NCI-H2081 (cell line): ENCODE measurements at places on chromosomes 13 and 19.

GRCh38 chr13:35593651-35594050 is 117.2 kb upstream of the MAB21L1 start:
- no peak for DNase-seq

DNA sequence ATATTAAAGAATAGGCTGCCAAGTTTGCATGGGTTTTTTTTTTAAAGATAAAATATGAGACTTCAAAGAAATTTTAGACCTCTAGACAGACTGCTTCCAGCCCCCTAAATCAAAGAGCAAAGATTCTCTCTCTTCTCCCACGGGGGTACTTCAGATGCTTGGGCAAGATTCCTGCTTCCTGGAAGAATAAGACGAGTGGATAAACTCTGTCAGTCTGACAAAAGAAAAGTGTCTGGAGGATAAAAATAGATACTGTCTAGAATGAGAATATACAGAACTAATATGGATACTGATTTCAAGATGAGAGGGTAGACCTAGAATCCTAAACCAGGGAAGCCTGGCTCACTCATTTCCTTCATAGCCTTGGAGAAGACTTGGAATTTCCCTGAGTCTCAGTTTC is 435.1 kb downstream of the FOXO1 start:
- DNase-seq, result no peak

DNA sequence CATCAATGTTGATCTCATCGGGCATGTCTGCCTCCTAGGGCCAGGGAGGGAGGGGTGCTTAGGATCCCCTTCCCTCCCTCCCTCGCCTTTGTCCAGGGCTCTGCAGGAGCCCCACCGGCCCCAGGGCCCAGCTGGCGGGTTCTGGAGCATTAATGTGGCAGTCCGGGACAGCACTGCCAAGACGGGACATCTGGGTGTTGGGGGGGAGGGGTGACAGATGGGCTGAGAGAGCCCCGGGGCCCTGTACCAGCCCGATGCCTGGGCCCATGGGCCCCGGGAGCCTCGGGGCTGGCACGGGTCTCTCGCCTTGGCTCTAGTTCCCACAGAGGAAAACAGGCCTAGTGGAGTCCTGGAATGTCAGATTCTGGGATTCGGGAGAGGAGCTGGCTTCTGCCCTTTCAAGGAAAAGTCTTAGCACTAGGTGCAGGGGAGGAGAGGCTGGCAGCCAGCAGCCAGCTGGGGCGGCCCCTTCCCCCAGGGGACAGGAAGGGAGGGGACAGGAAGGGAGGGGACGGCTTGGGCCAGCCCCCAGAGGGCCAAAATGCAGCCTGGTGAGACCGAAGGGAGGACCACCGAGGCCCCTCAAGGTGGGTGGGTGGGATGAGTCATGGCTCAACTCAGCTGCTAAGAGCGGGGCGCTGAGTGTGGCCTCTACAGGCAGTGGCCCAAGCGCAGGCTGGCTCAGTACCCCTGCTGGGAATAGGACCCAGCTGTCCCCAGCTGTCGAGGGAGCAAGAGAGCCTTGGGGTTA is 3.1 kb downstream of the PPP1R14A start:
- no peak for DNase-seq

DNA sequence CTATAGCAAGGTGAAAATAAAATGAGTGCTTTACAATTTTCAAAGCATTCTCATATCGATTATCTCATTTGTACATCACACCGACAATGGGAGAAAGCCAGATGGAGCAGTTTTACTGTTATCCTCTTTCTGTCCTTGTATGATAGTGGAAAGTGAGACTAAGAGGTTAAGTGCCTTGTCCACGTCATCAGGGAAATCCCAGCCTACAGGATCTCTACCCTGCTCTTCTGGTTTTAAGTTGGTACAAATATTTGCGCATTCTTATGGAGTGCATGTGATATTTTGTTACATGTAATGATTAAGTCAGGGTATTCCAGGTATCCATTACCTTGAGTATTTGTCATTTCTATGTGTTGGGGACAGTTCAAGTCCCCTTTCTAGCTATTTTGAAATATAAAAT is 12.4 kb upstream of the ENOX1 start:
- no peak for DNase-seq

DNA sequence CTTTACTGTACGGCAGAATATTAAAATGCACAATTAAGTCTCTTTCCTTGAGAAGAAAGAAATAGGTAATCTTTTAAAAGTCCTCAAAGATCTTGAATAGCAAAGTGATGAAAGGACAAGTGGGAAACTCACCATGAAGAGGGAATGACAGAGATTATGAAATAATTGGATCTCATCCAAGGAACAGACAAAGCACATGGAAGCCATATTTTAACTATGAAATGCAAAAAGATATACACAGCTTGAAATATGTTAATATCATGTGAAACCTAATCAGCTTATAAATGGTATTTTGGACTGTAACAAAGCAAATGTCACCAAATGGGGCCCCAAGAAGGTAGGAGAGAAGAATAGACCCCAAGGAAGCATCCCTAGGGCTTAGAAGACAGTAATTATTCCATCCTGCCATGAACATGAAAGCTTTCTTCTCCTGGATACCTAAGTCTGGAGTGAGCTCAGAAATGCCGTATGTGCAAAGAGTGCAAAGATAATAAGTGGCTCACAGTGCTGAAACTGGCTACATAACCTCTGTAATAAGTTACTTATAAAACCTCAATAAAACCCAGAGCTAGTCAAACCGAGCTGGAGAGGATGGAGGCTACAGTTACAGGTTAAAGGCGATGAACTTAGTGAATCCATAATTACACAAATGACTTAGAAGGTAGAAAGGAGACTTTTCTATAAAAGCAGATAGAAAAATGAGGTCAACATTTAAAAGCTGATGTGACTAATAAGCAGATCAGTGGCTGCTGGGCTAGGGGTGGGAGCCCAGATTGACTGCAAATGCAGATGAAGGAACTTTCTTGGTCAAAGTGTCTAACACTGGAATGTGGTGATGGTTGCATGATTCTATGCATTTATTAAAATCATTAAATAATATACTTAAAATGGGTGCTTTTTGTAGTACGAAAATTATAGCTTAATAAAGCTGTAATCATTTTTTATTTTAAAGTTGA is 34.4 kb downstream of the DCLK1 start:
- DNase-seq, result no peak

GRCh38 chr19:32041681-32042292 is 303.6 kb upstream of the ZNF507 start:
- DNase-seq, result no peak

GRCh38 chr13:53058065-53058679 is 29.6 kb downstream of the OLFM4 start:
- no peak for DNase-seq

GRCh38 chr13:30256713-30257467 is 50.5 kb downstream of the KATNAL1 start:
- DNase-seq, result no peak

- no peak for DNase-seq
Observed at GRCh38 chr13:63501702-63502101, 2086.1 kb upstream of the PCDH20 start.

DNA sequence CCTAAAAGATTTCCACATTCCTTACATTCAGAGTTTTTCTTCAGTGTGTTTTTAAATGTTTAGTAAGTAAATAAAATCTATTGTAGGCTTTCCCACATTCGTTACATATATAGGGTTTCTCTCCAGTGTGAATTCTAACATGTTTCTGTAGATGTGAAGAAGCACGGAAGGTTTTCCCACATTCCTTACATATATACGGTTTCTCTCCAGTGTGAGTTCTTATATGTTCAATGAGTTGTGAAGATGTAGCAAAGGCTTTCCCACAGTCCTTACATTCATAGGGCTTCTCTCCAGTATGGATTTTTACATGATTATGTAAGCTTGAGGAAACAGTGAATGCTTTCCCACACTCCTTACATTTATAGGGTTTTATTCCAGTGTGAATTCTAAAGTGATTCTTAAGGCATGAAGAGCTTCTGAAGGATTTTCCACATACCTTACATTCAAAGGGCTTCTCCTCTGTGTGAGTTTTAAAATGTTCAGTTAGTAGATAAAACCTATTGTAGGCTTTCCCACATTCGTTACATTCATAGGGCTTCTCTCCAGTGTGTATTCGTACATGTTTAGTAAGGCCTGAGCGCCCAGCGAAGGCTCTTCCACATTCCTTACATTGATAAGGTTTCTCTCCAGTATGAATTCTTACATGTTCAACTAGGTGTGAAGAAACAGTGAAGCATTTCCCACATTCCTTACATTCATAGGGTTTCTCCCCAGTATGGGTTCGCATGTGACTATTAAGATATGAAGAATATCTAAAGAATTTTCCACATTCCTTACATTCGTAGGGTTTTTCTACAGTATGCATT is 18.2 kb downstream of the ZNF121 start:
- no peak for DNase-seq

GRCh38 chr13:25679159-25679558 is 307.4 kb downstream of the ATP8A2 start:
- no peak for DNase-seq

DNA sequence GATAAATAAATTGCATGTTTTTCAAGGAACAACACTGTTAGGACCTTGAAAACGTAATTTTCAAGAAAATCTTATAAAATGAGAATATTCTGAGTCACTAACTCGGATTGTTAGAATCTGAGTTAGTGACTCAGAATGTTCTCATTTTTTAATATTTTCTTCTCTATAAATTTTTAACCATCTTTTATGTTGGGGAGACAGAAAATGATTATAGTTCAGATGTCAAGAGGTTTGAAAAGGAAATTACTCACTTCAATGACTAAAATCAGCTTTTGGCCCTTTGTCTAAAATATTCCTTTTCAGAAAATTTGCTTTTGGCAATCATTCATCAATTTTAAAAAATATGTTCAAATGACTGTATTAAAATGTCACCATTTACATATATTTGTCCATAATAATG is 264.2 kb upstream of the EDNRB start:
- no peak for DNase-seq

GRCh38 chr13:43200736-43201135 is 177.3 kb downstream of the DNAJC15 start:
- DNase-seq, result no peak

DNA sequence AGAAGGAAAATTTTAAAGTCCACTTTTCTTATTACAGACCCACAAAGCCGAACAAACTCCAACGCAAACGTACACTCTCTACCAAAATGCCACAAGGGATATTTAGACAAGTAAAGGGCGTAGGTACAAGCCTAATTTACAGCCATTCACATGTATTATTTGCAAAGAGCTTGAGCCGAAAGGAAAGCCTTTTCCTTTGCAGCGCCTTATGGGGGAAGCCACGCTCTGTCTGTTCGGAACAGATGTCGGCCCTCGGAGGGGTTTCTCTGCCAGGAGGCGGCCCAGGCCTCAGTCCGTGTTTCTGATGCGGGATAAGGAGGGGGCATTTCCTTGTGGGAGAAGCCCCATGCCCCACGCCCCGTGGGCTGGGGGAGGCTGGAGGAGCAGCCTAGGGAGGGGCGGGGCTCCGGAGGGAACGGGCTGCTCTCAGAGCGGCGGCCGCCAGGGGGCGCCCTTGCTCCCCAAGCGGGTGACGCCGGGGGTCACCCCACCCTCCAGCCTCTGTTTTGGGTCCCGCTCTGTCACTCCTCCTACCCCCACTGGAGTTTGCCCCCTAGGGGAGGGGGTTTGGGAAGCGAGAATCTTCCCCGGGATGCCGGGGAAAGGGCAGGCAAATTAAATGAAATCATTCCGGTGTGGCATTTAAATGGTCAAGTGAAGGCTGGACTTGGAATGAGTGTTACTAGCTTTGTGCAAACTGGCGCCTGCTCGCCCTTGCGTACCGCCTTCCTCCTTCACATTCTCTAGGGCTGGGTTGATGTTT is 2.9 kb downstream of the HTR2A start:
- DNase-seq, result peak; percentile 59

- no peak for DNase-seq
Observed at GRCh38 chr13:35598790-35599369, 122.4 kb upstream of the MAB21L1 start.

DNA sequence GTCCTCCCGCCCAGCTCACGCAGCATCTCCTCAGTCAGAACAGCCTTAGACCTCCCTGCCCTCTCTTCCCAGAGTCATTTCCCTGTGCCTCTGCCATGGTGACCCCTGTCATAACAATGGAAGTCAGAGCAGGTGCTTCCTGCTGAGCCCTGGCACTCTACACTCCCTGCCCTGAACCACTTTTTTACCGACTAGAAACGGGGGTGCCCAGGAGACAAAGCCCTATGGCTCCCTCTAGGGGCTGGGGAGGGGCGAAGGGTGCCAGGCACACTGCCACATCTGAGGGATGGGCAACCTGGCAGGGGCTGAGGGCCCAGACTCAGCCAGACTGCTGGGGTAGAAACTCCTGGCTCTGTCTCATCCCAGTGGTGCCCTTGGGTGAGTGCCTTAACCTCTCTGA is 16.4 kb downstream of the ZNF574 start:
- DNase-seq, result peak; percentile 23

DNA sequence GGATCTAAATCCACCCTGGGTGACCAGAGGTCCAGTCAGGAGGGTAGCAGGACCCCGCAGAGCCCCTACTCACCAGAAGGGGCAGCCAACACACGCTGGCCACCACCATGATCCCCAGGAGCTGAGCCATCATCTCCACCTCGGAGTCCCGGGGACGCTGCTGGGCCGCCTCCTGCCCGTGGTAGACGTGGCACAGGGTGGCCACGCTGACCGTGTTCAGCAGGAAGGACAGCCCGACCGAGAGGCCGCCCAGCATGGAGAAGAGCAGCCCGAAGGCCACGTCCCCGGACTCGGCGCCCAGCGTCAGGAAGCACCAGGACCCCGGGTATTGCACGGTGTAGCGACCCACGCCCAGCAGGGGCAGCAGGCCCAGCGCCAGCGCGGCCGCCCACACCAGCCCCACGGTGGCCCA is 6.9 kb downstream of the TBXA2R start:
- no peak for DNase-seq

GRCh38 chr19:38690832-38691231 is 43.4 kb downstream of the ACTN4 start:
- no peak for DNase-seq

DNA sequence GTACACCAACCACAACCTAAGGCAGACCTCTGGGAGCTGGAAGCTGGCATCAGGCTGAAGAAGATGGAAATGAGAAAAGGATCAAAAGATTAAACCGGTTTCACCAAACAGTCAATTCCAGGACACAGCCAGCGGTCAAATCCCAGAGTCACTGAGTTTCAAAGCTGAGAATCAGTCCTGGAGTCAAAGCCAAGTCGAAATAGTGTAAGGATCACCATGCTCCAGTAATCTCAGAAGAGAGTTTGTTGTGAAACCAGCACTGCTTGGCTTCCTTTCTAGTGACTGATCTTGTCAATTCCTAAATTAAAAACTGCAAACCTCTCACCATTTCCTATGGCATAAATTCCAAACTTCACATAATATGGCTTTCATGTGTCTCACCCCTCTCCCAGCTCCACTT is 198.8 kb downstream of the GPC6 start:
- DNase-seq, result no peak
